ENCODE measurements at places on chromosomes 7 and 10.

DNA sequence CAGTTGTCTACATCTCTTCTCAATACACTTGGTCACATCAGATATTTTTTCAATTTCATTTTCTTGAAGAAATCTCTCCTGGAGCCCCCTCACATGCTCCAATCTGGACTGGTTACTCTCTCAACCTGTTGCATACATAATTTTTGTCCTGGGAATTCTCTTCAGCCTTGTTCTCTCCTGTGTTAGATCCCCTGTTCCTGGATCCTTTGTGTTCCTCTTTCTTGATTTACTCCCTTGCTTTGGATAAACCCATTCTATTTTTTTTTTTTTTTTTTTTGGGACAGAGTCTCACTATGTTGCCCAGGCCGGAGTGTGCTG is 45.6 kb downstream of the SCD start:
- DNase-seq, result no peak

DNA sequence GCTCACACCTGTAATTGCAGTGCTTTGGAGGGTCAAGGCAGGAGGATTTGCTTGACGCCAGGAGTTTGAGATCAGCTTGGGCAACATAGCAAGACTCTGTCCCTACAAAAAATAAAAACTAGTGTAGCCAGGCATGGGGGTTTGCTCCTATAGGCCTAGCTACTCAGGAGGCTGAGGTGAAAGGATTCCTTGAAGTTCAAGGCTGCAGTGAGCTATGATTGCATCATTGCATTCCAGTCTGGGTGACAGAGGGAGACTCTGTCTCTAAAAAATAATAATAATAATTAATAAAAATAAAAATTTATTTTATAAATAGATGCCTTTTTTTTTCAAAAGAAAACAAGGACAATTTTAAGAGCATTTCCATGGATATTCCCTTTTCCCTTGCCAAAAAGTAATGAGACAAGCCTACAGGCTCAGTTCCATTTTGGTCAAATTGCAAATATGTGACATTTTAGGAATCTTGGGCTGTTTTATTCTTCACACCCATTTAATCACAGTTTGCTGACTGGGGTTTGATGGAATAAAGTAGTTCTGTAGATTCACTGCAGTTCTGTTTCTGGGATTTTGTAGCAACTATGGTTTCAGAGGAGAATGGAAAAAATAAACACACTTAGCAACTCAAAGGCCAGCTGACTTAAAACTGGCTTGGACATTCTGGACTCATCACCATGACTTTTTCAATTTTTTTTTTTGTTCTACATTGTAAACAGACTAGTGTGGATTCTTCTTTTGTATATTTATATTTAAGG is 48.4 kb upstream of the ARHGAP21 start:
- DNase-seq, result no peak

GRCh38 chr7:2984091-2984490 is 59.6 kb downstream of the CARD11 start:
- no peak for DNase-seq

DNA sequence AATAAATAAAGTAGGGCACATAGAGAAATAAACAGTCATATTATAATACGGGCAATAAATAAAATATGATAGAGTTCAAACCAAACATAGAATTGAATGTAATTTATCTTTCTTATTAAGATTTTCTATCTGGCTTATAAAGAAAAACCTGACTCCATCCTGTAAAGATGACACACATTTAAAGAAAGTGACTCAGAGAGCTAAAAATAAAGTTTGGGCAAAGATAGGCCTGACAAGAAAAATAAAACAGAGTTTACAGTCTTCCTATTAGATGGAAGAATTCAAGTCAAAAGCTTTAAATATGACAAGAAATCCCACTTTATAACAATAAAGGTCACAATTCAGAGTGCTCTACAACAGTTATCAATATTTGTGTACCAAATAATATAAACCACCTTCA is 580.6 kb downstream of the PHTF2 start:
- DNase-seq, result no peak

- no peak for DNase-seq
Observed at GRCh38 chr7:77917500-77918262, 119.1 kb downstream of the PHTF2 start.

- DNase-seq, result no peak
Observed at GRCh38 chr10:9743639-9744038, 1274.0 kb upstream of the CELF2 start.

GRCh38 chr7:142583446-142583845 is 165.8 kb upstream of the PRSS1 start:
- peak; percentile 52 for DNase-seq

- DNase-seq, result no peak
Observed at GRCh38 chr7:94335586-94335985, 59.1 kb upstream of the COL1A2 start.

DNA sequence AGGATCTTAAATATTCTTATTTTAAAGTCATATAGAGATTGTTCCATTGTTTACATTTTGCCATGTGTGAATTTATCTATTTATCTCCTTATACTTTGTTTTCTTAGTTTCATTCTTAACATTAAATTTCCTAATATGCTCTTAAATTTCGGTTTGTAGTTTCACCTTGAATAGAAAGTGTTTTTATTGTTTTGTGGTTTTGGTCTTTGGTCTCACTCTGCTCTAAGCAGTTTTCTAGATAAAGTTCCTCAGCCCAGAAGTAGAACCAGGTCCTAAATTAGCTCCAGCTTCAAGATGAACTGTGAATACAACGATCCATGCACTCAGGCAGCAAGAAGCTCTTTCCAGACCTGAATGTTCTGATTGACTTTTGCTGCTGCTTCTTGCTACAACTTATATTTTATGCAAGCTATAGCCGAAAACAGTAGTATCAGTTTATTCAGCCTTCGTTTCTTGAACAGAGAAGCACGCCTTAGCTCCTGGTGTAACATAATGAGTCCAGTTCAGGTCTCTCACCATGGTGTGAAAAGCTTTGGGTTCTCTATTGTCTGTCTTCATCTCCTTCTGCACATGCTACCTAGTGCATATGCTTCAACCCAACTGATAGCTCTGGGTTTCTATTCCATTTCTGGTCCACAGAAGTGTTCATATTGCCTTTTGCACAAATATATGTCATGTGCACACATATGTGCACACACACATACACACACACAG is 95.3 kb downstream of the SEM1 start:
- no peak for DNase-seq

DNA sequence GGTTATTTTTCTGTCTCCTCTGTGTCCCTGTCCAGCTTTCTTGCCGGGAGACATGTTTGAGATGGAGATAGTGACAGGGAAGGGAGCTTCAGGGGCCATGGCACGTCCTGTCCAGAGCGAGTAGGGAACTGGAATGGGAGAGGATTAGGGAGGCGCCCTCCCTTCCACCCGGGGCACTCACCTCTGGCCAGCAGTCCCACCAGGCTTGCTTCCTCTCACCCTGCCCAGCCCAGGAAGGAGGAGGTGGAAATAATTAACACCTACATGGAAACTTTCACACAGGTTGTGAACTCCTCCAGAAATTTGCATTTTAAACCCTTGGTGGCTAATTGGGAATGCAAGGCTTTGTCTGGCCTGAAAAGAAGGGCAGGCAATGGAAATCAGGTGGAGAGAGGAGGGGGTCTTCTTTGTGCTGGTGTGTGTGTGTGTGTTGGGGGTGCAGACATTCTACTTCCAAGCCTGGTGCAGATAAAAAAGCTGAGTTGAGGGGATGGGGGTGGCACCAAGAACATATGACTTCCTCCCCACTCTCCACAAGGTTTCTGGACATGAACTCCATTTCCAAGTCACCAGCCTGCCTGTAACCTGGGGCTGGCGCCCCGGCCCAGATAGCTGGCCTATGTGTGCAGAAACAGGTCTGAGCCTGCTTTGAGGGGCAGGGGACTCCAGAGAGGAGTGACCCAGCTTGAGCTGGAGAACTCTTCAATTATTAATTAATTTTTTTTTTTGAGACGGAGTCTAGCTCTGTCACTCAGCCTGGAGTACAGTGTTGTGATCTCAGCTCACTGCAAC is 199.4 kb downstream of the CYP26A1 start:
- DNase-seq, result no peak

GRCh38 chr7:92924800-92925199 is 88.4 kb upstream of the CDK6 start:
- no peak for DNase-seq

- DNase-seq, result no peak
Observed at GRCh38 chr10:90418869-90419652, 438.8 kb downstream of the HTR7 start.

- DNase-seq, result no peak
Observed at GRCh38 chr10:102460836-102461186, 9.5 kb upstream of the C10orf95 start.

GRCh38 chr7:117323851-117324711 is 1.2 kb upstream of the WNT2 start:
- peak; percentile 23 for DNase-seq

- DNase-seq, result no peak
Observed at GRCh38 chr7:2654059-2654458, 22.3 kb downstream of the TTYH3 start.

GRCh38 chr10:86662186-86663045 is 5.9 kb upstream of the LDB3 start:
- DNase-seq, result no peak

DNA sequence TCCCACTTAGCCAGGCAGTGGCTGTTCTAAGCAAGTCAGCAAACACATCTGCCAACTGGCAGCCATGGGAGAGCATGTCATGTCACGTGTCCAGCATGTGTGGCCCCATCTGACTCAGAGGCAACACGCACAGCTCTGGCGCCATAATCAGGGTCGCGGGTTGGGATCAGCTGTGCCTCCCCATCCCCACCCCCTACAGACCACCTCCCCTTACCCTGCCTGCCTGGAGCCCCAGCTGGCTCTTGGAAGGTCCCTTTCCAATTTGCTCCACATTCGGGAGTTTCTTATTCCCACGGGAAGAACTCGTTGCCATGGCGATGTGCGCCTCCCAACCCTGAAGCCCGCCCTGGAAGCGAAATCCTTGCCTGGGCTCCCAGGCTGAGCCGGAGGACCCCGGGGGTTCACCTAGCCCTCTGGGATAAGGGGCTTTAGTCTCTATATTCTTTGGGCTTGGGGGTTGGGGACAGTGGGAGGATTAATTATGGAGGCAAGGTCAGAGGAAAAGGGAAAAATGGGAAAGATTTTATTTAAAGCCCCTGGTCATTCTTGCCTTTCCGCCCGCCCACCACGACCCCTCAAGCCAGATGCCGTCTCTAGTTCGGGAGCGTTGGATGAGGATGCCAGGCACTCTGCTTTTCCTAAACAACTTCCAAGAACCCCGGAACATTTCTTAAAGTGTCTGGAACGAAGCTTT is 283.7 kb downstream of the ZEB1 start:
- DNase-seq, result no peak

GRCh38 chr7:17406738-17407137 is 108.3 kb downstream of the AHR start:
- DNase-seq, result no peak

DNA sequence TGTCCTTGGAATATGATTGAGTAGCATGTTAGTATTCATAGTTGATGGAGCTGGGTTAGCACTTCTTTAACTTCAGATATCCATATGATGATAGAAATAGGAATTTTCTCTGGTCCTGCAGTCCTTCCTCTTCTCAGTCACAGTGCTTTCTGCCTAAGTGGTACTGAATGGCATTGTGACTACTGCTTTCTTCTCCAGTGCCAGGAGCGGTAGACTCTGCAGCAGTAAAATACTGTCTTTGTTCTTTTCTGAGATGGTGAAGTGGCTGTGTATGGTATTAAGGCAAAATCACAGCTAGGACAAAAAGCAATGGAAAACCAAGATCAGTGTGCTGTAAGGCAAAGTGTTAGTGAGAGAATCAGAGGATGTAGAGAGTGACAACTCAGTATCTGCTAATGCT is 46.6 kb downstream of the C1GALT1 start:
- no peak for DNase-seq

DNA sequence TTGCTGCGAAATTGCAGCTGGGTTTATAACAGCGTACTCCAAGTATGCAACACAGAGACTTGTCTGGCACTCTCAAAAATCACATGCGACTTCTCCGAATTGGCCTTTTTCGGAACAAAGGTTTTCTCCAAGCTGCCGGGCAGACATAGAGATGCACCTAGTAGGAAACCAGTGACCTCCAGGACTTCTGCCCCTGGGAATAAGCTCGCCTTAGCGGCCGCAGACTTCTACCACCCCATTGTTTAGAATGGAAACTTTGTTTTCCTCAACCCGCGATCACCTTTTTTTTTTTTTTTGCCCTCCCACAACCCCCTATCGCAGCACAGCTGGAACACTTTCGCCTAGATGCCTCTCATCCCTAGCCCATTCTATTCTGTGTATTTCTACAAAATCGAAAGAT is 4.9 kb upstream of the HOXA10 start:
- DNase-seq, result no peak

GRCh38 chr7:104964626-104965236 is 49.3 kb upstream of the KMT2E start:
- DNase-seq, result no peak

GRCh38 chr7:138882249-138882648 is 84.3 kb upstream of the ATP6V0A4 start:
- DNase-seq, result no peak

- no peak for DNase-seq
Observed at GRCh38 chr7:46908770-46909169, 673.1 kb downstream of the TNS3 start.

GRCh38 chr7:80039251-80039884 is 95.3 kb upstream of the GNAI1 start:
- DNase-seq, result no peak

- DNase-seq, result no peak
Observed at GRCh38 chr7:50793947-50794570, 11.4 kb upstream of the GRB10 start.

DNA sequence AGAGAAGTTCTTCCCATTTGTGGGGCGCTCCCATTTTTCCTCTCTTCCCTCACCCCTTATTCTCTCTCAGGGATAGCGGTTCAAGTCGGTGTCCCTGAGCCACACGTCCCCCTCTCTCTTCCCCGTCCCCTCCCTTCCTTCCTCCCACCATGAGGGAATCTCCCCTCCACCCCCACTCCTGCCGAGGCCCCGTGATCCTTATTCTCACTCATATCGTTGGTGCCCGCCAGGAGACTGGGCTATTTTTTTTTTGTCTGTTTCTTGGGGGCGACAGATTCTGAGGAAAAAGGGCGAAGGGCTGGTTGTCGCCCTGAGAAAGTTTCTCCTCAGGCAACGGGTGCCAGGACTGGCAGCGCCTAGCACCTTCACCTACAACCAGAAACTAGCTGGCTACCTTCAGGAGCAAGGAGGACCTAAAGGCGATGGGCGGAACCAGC is 723 bp downstream of the ZCWPW1 start:
- no peak for DNase-seq
